MCF 10A (cell line): ENCODE measurements at places on chromosomes 3 and 15. TPM values are rescaled to one million over a fixed set of nuclear protein-coding genes. Genes with fewer than 3 reads are reported as not detected.

GRCh38 chr3:55329849-55330248 lies 157.3 kb downstream of the WNT5A start:
- peak; percentile 82 for DNase-seq

GRCh38 chr3:9678493-9678892 lies 25.1 kb upstream of the CPNE9 start:
- no peak for DNase-seq

DNA sequence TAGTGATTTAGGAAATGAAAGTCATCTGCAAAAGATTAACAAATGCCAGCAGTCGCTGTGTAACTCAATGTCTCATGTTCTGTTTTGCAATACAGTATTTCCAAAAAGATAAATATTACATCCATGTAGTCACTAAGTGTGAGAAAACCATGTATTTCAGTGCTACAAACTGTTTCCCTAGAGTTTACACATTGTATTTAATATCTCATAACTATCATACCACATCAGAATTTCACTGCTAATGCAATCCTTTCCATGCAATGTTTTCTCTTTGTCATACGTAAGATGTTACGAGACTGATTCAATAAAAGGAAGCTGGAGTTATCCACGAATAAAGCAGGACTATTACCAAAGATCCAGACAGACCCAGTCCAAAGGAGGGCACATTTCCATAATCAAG lies 269.4 kb downstream of the GBE1 start:
- DNase-seq: peak; percentile 9

- DNase-seq: no peak
Measured at GRCh38 chr3:78165876-78166275, 1126.0 kb downstream of the ROBO2 start.

DNA sequence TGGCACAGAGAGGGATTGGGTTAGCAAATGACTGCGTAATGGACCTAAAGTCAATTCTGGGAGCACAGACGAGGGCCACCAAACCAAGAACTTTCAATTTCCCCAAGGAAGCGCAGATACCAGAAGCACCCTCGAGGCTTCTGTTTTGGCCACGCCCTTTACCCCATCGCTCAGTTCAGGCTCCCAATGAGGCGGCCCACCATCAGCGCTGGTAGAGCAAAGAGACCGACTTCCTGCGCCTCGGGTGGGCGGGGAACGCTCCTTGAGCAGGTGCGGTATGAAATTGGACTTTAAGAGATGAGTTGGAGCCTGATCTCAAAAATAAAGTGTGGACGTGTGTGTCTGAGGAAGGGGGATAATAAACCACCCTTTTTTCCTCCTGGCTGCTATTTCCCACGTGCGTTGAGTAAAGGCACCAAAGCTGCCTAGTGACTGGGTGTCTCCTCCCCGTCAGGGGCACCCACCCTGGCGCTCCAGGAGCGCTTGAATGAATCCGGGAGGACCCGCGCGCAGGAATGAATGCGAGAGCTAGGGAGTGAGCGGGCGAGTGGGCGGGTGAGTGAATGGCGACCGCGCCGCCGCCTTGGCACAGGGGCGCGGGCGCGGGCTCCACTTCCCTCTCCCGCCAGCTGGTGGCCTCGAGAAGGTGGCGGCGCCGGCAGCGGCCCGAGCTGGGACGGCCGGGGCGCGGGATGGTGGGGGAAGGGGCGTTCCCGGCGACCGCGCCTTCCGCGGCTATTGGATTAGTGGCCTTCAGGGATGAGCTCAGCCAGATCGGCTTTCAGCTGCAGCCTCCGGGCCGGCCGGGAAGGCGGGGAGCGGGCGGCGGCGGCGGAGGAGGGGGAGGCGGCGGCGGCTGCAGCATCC lies at the start of gene SPSB4:
Gene SPSB4 (plus strand): TSS at position 772 of the 867 bp plus-strand sequence. CDS start 14,758 bp downstream, outside the sequence.
- DNase-seq: peak; percentile 56

- no peak for DNase-seq
Measured at GRCh38 chr3:104846270-104846669, 520.4 kb upstream of the ALCAM start.

GRCh38 chr3:152271501-152272236 lies 2.9 kb downstream of the MBNL1 start:
- no peak for DNase-seq

EFL1 gene
- total RNA-seq: 41.0 and 44.7 TPM in 2 replicates

CILP gene
- not detected in 2 replicates for total RNA-seq

GOLGA8J gene
- total RNA-seq: 0.21 TPM in 1 of 2 replicates, not detected in the other
